Foreskin fibroblast (primary cell): ENCODE measurements at places on chromosomes 16 and 17.

GRCh38 chr16:15950161-15950854, 892 bp downstream of the ABCC1 start:
- DNase-seq = peak; percentile 63

DNA sequence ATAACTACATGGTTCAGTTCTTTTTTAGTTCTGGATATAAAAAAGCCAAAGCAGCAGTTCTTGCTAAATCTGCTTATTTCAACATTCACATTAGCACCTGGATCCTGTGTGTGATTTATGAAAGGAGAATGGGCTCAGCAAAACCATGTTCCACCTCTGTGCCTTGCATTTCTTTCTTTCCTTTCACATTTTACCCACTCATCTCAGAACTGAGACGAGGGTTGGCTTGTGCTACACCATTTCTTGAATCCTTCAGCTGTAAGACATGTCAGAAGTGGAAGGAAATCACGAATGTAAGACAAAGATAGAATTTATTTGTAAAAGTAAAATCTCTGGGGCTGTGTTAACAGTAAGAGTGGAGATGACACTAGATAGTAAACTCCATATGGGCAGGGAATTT, 1.2 kb upstream of the UTP6 start:
- DNase-seq = no peak

GRCh38 chr17:30565073-30565935, 88.1 kb downstream of the GOSR1 start:
- no peak for DNase-seq

DNA sequence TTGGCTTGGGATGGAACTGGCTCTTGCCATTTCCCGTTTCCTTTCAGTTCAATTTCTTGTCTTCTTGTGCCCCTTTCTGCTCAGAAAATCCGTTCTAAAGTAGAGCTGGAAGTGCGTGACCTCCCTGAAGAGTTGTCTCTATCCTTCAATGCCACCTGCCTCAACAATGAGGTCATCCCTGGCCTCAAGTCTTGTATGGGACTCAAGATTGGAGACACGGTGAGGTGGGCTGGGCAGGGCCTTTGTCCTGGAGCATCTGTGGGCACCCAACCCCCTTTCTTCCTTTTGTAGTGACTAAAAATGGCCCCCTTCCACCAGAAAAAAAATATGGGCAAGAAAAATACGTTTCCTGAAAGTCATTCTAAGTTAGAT, 32.9 kb upstream of the EFCAB13 start:
- no peak for DNase-seq

- DNase-seq = peak; percentile 46
Measured at GRCh38 chr17:65389426-65389825, 172.0 kb downstream of the AXIN2 start.

GRCh38 chr17:78112518-78113471, 15.8 kb downstream of the TMC6 start:
- peak; percentile 80 for DNase-seq

DNA sequence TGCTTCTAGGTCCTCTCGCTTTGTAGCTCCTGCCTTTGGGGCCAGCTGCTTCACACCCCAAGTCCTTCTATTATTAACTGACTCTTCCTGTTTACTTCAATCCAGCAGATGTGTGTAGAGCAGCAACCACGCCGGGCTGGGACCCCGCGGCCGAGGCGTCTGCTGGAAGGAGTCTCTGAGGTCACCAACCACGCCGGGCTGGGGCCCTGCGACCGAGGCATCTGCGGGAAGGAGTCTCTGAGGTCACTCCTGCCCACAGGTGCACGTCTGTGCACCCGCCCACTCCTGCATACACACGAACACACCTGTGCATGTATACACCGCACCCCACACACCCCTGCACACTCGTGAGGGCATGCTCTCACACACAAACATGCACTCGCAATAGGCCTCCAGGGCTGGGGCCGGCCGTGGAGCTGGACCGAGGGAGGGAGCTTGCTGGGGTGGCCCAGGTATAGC, 7.8 kb upstream of the TEX19 start:
- DNase-seq = no peak

DNA sequence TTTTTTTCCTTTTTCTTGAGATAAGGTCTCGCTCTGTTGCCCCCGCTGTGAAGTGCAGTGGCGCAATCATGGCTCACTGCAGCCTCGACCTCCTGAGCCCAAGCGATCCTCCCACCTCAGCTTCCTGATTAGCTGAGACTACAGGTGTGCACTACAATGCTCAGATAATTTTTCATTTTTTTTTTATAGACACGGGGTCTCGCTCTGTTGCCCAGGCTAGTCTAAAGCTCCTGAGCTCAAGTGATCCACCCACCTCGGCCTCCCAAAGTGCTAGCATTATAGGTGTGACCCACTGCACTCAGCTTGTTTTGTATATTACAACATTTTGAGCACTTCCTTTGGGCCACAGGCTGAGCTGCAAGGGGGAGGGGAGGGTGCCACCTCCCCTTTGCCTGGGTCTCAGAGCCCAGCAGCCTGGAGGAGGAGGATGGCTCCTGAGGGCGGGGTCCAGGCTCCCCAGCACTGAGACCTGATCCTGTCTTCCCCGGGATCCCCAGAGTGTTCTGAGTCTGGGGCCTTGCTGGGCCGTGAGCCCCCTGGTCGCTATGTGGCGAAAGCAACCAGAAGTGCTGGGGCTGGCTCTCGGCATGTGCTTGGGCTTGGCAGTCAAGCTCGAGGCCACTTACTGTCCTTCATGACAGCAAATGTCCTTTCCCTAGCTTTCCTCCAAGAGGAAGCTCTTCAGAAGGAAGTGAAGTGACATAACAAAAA, 8.1 kb downstream of the DEF8 start:
- no peak for DNase-seq

DNA sequence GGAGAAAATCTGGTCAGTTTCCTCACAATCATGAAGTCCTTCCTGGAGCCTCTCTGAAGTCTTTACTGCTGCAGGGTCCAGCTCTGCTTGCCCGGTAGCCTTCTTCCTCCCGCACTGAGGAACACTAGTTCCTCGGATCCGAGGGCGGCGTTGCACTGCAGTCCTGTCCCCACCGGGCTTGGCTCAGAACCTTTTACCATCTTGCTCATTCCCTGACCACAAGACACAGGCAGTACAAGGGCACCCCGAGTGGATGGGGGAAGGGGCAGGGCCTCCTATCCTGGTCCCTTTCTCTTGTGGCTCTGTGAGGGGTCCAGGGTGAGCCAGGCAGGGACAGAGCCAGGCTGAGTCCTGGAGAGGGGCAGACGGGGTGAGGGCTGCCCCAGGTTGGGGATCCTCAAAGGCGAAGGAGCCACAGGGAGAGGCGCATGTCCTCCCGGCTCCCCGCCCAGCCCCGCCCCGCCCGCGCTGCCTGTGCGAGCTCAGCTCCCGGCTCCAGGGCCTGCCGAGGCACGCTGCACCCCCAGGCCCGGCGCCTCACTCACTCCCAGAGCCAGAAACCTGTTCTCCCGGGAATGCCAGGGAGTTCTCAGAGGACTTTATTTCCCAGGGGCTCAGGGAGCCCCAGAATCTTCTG, 1.5 kb downstream of the FOXN1 start:
- peak; percentile 24 for DNase-seq

DNA sequence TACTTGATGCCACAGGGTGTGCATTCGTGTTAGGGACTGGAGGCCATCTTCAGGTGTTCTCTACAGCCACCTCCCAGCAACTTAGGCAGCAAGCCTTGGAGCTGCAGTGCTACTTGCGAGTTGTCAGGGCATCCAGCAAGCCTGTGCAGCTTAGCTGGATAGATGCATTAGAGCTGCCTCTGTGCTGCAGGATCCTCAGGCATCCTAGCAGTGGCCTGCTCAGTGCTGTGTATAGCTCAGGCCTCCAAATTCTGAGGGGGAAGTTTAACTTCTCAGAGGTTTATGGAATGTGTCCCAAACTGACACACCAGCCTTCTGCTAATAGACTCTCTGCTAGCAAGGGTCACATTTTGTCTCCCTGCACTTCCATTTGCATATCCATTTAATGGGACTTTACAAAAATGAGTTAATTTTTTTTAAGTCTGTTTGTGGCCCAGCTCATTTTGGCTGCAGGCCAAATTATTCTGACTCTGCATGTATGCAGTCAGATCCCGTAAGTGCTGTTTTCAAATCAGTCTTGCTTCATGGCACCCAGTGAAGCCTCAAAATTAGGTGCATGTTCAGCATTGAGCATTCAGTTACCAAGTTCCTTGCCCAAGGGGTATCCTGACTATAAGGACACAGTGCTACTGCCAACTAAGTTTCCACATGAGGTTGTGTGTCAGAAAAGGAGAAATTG, 6.8 kb downstream of the GABARAPL2 start:
- no peak for DNase-seq

- no peak for DNase-seq
Measured at GRCh38 chr16:85917959-85918358, 19.0 kb downstream of the IRF8 start.

DNA sequence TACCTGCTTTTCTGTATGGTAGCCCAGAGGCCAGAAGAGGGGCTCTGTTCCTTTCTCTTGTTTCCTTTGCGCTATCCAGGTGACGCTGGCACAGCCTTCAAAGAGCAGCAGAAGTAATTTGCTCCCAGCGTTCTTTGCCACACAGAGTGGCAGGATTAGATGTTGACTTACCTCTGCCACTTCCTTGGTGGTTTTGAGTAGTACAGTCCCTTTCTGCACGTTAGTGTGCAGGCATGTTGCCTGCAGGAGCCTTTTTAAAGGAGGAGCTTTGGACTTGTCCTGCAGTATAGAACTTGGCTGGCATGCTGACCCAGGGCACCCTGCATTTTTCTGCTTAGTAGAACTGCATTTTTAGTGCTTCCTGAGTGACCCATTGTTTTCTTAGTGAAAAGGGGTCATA, at the start of gene ABCC11:
Gene ABCC11 (minus strand): TSS at position 229 of the 400 bp plus-strand sequence. CDS start 15,618 bp downstream, outside the sequence.
- no peak for DNase-seq

GRCh38 chr17:56244268-56244890, 91.1 kb downstream of the ANKFN1 start:
- no peak for DNase-seq

DNA sequence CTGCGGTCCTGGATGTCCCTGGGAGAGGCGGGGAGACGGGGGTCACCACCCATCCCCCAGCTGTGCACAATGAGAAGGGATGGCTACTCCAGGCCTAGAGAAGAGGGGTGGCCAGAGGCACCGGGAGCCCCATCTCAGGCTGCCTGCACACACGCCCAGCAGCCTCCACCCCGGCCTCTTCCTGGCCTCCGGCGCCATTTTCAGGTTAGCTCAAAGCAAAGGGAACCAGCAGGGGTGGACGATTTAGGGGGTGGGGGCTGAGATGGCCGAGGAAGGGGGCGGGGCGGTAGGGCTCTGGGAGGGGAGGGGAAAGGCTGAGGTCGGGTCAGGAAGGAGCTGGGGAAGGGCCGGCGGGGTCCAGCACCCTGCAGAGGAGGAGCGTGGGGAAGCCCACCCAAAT, 42.8 kb downstream of the SRCIN1 start:
- no peak for DNase-seq

DNA sequence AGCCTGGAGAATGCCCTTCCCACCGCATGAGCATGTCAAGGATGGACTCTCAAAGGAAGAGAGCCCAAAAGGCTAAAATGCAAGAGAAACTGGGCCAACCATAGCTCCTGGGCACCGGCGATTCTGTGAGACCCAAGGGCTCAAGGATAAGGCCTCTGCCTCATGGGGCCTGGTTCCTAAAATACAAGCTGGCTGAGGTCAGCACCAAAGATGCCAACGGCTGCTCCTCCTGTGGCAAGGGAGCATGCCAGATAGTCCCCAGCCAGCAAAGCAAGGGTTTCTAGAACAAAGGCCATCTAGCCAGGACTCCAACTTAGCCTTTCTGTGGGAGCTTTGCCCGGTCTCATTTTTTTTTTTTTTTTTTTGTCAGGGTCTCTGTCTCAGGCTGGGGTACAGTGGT, 20.1 kb downstream of the GPRC5B start:
- no peak for DNase-seq

- DNase-seq = peak; percentile 34
Measured at GRCh38 chr17:46264456-46265198, 30.3 kb upstream of the LRRC37A start.

- DNase-seq = no peak
Measured at GRCh38 chr17:80839970-80840369, 151.7 kb upstream of the CHMP6 start.
